ENCODE measurements at places on chromosomes 6 and 20.

DNA sequence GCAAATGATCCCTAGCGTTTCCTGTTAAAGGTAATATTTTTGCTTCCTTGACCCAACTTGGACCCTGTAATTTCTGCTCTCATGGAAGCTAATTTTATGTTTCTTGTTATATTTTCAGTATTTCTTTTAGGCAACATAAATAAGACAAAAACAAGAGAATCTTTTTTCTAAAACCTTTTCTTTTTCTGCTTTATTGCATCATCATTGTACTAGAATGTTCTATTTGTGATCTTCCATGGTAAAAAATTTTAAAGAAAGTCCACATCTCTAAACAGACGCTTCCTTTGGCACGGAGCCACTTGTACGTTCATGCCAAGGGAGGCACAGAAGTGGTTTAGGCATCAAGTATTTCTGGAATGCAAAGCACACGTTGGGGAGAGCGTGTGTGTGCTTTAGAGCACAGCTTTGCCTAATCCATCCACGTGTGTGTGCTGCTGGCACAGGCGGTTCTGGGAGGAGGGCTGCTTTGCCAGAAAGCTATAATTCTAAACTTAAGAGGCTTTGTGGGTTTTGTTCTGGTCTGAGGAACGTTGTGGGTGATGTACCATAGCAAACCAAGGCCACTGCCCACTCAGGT lies 98.3 kb downstream of the SASH1 start:
- no peak for DNase-seq

GRCh38 chr20:8647961-8648441 lies 420.9 kb upstream of the PLCB4 start:
- no peak for DNase-seq

- no peak for DNase-seq
Measured at GRCh38 chr6:22362361-22362760, 65.5 kb upstream of the PRL start.

DNA sequence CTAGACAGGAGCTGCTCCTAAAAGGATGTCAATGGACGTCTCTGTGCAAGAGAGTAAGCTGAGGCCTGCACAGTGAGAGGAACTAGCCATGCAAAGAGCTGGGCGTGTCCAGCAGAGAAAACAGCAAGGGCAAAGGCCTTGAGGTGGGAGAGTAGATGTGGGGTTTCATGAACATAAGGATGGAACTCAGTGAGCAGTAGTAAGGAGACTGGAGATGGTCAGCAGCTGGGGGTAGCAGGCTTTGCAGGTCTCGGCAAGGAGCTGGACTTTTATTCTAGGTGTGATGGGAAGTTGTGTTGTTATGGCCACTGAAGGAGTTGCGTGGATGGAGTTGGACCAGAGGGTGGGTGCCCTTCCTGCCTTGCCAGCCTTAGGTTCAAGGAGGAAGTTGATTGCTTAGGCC lies 90.7 kb upstream of the SIRPA start:
- no peak for DNase-seq

DNA sequence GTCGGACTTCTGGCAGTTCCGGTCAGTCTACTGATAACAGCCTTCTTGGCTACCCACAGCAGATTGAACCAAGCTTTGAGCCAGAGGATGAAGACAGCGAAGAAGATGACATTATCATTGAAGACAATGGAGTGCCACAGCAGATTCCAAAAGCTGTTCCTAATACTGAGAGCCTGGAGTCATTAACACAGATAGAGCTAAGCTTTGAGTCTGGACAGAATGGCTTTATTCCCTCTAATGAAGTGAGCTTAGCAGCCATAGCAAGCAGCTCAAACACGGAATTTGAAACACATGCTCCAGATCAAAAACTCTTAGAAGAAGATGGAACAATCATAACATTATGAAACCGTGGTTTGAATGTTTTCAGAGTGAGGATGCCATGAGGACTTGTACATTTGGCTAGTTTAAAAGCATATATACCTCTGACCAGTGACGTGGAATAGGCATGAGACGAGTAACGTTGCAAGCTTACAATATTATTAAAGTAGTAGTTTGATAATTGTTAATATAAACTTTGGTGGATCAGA lies 18.8 kb downstream of the PARD6B start:
- no peak for DNase-seq

- no peak for DNase-seq
Measured at GRCh38 chr6:24620637-24621036, 25.4 kb downstream of the KIAA0319 start.

DNA sequence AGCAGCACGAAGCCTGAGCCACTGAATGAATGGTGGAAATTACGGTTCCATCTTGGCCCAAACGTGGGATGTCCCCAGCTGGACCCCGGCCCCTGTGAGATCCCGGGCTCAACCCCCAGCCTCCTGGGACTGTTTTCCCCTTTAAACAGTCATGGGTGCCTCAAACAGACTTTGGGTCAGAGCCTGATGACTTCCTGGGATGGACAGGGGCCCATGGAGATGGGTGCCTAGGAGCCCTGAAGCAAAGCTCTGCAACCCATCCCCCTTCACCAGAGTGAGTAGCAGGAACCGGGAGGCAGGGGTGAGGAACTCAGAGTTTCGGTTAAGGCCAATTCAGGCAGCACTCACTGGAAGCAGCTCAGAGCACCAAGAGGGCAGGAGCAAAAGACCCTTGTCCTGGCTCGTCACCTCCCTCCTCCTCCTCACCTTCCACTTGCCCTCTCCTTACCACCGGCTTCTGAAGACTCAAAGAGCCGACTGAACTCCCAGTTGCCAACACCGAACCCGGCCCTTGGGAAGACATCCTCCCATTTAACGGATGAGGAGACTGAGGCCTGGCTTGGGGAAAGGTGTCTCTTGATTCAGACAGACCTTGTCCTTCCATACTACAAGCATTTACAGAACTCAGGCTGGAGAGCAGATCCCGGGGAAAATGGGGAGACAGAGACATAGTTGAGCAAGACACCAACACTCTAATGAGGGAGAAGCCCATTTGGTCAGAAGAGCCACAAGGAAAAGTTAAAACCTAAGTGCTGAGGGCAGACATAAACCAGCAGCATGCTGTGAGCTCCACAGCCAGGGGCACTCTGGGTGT lies 14.9 kb upstream of the TLDC2 start:
- DNase-seq = no peak

DNA sequence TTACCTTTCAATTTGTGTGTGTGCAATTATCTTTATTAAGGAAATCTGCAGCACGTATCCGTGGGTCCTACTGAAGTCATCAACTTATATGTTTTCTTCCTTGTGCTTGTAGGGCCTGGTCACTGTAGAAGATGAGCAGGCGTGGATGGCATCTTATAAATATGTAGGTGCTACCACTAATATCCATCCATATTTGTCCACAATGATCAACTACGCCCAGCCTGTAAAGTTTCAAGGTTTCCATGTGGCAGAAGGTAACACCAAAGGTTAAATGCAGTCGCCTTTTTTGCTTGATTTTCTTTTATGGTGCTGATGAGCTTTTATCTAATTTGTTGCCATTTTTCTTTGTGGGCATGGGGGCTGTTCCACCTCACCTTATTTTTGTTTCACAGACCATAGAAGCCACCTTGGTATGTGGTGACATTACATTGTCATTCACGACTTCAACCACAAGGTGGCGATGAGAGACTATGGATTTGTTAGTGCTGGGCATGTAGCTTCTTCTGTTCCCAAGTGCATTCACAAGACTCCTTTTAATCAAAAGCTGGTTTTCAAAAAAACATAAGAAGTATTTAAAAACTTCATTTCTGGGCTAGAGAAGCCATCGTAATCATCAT lies 106.5 kb upstream of the LAMP5 start:
- peak; percentile 47 for DNase-seq

GRCh38 chr20:34084227-34084923 lies 27.7 kb downstream of the EIF2S2 start:
- no peak for DNase-seq

DNA sequence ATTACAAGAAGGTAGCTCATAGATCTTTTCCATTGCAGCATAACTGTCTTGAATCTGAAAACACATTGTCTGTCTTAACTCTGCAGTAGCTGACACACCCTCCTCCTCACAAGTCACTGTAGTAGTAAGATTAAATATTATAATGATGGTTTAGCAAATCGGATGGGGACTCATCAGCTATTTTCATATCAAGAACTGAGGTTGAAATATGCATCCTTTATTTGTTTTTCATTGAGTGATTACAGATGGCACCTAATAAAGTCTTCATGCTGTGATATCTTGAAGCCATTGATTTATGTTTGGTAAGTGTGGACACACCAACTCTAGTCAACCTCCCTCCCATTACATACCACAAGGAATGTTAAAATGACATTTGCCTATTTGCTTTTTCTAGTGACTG lies 267.4 kb upstream of the TAB2 start:
- DNase-seq = no peak

DNA sequence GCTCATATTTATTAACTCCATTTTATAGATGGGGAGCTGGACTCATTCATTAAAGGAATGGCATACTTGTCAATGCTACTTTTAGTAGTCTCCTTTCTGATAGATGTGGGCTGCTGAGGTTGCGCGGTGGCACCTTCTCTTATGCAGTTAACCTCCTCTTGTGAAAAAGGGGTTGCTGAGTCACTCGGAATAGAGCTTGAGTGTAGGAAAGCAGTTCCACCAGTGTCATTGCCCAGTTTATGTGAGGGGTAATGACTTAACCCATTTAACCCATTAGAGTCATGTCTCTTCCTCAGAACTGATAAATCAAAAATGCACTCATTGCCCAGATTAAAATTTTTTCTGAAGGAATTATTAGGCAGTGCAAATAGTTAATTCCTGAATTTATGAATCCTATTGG lies 6.3 kb downstream of the MAPK14 start:
- DNase-seq = peak; percentile 35

DNA sequence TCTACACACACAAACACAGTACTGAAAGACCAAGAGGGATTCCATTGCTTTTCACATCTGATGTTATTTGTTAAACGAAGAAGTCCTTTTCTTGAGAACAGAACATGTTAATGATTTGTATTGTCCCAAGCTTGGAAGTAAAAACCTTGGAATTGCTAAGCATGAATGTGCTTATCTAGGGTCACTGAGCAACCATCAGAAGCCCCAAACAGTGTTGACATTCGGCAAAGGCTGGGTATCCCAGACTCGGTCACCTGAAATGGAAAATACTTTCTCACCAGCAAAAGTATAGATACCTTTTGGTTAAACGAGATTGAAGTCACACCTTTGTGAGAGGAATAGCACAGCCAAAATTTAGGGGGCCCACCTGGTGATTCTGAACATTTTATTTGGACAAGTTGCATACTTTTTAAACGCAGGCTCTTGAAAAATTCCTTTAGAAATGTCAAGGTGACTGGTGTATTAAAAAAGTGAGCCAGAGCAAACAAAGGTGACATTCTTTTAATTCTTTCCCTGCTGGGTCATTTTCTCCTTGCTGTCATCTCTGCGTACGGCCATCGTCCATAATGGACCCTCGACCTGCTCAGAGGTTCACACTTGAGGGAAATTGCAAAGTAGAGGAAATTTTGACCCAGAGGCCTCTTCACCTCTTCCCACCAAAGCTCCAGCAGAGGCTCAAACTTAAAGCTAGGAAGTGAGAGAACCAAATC lies 95.8 kb upstream of the FOXA2 start:
- DNase-seq = no peak

DNA sequence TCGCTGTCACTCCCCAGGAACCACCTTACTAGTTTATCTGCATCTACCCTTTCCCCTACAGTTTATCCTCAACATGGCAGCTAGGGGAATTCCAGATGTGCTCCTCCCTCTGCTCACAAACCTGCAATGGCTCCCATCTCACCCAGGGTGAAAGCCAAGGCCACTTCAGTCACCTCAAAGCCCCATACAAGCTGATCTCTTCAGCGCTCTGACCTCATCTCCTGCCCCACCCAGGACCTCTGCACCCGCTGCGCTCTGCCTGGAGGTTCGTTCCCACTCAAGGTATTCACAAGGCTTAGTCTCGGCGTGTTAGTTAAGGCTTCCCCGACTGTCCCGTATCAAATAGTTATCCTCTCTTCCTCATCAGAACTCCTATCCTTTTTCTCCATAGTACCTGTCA lies 28.6 kb upstream of the SPDEF start:
- no peak for DNase-seq

DNA sequence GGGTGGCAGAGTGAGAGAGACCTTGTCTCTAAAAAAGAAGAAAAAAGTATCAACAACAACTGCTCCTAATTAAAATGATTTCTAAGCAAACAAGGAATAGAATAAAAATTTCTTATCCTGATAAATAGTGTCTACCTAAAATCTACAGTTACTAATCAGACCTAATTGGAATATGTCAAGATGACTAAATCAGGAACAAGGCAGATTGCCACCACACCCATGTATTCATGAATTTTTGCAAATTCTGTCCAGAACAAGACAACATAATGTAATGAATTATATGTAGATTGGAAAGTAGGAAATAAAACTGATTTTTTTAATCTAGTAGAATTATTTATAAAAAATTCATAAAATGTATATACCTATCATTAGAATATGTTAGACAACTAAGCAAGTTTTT lies 339.8 kb downstream of the NKAIN2 start:
- DNase-seq = no peak

GRCh38 chr20:23246717-23247664 lies 103.6 kb upstream of the NXT1 start:
- no peak for DNase-seq

GRCh38 chr20:6735942-6736845 lies 31.3 kb upstream of the BMP2 start:
- DNase-seq = no peak

- DNase-seq = no peak
Measured at GRCh38 chr6:28153546-28153945, 11.9 kb downstream of the ZKSCAN8 start.

DNA sequence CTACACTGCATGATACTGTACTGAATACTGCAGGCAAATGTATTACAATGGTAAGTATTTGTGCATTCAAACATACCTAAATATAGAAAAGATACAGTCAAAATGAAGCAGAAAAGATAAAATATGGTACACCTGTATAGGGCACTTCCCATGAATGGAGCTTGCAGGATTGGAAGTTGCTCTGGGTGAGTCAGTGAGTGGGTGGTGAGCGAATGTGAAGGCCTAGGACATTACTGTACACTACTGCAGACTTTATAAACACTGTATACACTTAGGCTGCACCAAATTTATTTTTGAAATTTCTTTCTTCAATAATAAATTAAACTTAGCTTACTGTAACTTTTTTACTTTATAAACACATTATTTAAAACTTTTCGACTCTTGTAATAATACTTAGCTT lies 213.1 kb downstream of the ATXN1 start:
- no peak for DNase-seq

All from hematopoietic multipotent progenitor cell treated with erythropoietin and hydrocortisone succinate and interleukin-3 and kit ligand, for 15 days (in vitro differentiated cells).